ENCODE measurements at places on chromosomes 11 and 22. TPM values are rescaled to one million over a fixed set of nuclear protein-coding genes. Genes with fewer than 3 reads are reported as not detected.

ISX gene
- not detected for polyA plus RNA-seq

SPDYC gene
- not detected for polyA plus RNA-seq

GRCh38 chr22:24353121-24353520 lies 74.3 kb upstream of the ADORA2A start:
- no peak for DNase-seq

DNA sequence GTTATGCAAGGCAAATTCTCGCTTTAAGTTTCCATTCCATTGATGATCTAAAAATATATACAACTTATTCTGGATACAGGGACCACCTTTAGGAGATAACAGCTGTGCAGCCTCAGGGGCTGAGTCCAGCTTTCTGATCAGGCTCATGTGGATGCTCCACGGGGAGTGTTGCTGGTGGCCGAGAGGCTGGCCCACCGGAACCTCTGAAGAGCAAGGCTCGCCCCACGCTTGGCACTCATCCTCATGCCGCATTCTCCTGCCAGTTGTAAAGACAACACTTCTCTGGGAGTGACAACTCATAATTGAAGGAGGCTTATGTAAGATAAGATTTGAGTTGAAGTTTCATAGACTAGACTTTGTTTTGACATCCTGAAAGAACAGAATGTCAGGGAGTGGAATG lies 123.5 kb downstream of the MPPED1 start:
- DNase-seq: no peak

DNA sequence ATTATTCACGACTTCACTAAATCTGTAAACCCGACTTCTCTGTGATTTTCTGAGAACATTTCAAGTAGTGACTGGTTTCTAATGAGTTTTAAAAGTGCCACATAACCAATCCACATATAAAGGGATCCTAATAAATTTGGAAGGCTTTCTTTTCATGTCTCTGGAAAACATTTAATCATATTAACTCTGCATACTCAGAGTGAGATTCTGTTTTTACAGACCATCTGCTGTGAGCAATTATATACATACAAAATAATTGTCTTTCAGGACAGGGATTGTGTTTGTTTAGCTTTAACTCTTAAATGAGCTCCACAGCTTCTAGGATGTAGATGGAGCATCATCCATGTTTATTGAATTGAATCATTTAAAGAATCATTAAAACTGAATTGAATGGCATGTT lies 65.1 kb downstream of the PRMT3 start:
- no peak for DNase-seq
